Cerebellar nuclear complex (tissue), 1 donor: ENCODE measurements at places on chromosomes 4 and X.
A peak's percentile ranks its signal among the peaks of the same experiment; 100 is the strongest.

DNA sequence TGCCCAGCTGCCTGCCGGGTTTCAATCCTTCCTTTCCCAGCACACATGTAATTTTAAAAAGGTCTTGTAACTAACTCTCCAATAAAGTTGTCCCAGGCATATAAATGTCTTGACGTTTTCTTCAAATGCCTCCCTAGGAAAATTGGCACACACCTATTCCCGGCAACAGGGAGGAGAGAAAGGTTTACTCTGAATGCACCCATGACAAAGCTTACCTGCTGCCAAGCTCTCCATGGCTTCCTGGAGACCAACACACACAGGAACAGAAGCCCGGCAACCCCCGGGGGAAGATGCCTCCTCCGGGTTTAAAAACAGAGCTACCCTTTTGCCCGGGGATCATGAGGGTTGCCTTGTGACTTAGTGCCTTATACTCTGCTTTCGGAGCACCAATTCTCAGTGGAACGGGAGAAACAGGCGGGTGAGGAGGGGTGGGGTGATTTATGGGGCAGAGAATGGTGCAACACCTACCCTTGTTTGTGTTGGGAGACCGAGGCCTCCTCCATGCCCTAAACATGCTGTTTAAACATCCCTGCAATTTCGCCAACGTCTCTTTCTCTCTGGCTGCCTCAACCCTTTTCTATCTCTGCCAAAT lies 4.8 kb upstream of the GYG2 start:
- no peak for DNase-seq

- no peak for DNase-seq
Measured at GRCh38 chr4:55032179-55032578, 93.2 kb downstream of the KDR start.

DNA sequence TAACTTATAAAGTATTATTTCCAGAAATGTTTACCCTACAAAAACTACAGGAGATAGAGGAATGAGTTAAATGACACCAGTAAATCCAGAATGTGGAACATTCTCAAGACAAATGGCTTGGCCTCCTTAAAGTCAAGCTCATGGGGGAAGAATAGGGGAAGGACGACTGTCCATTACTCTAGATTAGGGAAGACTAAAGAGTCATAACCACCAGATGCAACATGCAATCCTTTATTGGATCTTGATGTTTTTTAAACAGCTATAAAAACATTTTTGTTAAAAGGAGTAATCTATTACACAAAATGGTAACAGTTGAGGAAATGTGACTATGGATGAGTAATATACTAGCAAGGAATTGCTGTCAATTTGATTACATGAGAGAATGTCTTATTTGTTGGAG lies 11.1 kb downstream of the ACOT9 start:
- no peak for DNase-seq

GRCh38 chr4:153028535-153028934 lies 92.4 kb downstream of the FHDC1 start:
- no peak for DNase-seq

- no peak for DNase-seq
Measured at GRCh38 chr4:94978904-94979303, 221.1 kb downstream of the BMPR1B start.

- no peak for DNase-seq
Measured at GRCh38 chrX:116204932-116205331, 34.4 kb downstream of the AGTR2 start.

- DNase-seq, result no peak
Measured at GRCh38 chr4:79413032-79413885, 5.2 kb upstream of the GK2 start.

GRCh38 chrX:108699368-108699767 lies 37.0 kb downstream of the IRS4 start:
- no peak for DNase-seq

DNA sequence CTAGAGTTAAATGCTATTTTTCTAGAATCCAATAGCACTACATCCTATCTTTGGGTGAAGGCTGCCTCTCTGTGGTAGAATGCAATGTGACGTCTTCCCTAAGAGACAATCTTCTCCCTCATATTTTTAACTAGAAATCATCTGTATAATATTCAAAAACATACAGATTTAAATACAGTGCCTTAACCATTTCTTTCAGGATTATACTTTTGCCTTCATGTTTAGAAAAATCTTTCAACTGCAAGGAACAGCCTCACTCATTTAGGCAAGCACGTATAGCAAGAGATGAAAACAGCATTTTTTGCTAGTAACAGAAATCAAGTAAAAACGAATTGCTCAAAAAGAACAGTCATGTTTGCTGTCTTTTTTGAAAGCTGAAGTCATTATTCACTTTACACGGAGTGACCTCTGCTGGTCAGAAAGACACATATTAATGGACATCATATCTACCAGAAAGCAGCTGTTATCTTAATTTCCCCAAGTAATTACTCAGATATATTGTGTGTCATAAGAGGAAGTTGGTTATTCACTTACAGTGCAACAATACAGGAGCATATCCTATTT lies 422.3 kb downstream of the STPG2 start:
- DNase-seq, result no peak

- no peak for DNase-seq
Measured at GRCh38 chr4:173535165-173535902, 5.3 kb upstream of the HAND2 start.

DNA sequence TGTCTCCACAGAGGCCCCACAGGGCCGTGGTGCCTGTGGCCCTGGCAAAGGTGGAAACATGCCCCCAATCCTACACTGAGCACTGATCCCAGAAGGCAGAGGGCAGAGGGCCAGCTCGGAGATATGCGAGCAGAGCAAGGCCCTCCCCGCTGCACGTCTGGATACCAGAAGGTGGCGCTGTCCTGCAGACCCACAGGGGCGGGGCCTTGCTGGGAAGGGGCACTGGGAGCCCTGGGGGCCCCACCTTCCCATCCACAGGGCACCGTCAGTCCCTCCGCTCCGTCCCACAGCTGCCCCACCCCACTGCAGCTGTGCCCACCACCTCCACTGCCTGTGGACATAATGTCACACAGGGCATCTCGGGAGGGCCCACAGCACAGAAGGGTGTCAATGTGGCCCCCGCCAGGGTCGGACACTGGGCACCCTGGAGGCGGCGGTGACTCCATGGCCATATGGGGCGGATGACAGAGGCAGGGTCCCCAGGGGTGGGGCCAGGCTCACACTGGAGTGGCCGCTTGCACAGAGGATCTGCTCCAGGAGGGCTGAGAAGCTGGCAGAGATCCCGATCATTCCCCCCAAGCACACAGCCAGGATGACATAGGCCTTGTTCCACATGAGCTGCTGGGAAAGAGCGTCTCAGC lies 4.8 kb downstream of the SLC49A3 start:
- DNase-seq, result no peak

GRCh38 chrX:63327788-63328187 lies 23.3 kb downstream of the SPIN4 start:
- no peak for DNase-seq

DNA sequence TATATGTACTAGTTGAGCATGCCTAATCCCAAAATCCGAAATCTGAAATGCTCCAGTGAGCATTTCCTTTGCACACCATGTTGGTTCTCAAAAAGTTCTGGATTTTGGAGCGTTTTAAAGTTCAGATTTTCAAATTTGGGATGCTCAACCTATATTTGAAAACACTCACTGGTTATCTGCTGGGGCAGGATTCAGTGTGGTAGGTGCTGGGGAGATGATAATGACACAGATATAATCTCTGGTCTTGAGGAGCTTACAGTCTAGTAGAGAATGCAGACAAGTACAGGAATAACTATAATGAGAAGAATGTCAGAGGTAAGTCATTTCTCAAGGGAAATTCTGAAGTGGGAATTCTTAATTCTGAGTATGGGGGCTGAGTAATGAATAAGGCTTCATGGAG lies 59.4 kb upstream of the CITED1 start:
- no peak for DNase-seq

- no peak for DNase-seq
Measured at GRCh38 chr4:55920571-55920970, 28.2 kb upstream of the CEP135 start.

DNA sequence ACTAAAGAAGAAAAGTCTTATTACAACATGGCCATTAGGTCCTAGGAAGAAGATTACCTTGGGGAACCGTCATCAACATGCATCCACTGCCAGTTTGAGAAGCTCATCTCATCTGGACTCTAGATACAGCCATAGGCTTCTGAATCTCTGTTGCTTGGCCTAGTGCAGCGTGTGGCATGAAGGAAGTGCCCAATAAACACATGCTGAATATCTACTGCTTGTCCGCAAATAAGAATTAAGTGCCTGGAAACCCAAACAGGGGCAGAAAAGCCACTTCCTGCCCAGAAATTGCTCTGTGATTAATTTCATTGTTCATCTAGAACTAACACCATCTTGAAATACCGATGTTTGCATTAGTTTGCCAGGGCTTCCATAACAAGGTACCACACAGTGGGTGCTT lies 241.1 kb upstream of the KLF3 start:
- no peak for DNase-seq

- DNase-seq, result no peak
Measured at GRCh38 chrX:107632346-107632745, 4.0 kb downstream of the PRPS1 start.

GRCh38 chrX:48508400-48509244 lies at the start of gene PORCN:
TSS of gene PORCN (plus strand) at chrX:48508992. CDS start at chrX:48509821, 829 bp downstream.
- peak; percentile 12 for DNase-seq

- DNase-seq, result no peak
Measured at GRCh38 chr4:189385579-189385978, 555.1 kb upstream of the FRG1 start.

- DNase-seq, result no peak
Measured at GRCh38 chrX:25287521-25287920, 271.8 kb upstream of the ARX start.

DNA sequence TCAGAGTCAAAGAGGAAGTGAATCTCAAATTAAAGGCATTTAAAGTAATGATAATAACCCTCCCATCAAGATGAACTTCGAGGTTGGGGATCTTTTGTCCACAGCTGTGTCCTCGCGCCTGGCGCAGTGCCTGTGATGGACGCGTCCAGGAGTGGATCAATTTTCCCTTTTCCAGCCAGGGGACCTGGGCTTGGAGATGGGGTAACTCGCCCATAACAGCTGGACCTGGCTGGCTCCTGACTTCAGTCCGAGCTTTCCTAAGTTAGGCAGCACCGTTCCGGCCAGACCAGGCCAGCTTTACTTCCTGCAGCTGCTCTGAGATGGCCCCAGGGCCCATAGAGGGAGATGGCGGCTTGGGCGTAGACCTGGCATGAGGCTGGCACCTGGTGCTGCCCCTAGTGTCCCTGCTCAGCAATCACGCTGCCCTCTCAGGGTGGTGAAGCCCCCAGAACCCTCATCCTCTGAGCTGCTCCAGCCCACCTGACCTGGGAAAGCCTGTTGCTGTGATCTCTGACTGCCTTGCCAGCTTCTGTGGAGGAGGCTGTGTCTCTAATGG lies 23.9 kb downstream of the ADRA2C start:
- no peak for DNase-seq

GRCh38 chr4:151859641-151860040 lies 98.8 kb upstream of the GATB start:
- DNase-seq, result no peak

DNA sequence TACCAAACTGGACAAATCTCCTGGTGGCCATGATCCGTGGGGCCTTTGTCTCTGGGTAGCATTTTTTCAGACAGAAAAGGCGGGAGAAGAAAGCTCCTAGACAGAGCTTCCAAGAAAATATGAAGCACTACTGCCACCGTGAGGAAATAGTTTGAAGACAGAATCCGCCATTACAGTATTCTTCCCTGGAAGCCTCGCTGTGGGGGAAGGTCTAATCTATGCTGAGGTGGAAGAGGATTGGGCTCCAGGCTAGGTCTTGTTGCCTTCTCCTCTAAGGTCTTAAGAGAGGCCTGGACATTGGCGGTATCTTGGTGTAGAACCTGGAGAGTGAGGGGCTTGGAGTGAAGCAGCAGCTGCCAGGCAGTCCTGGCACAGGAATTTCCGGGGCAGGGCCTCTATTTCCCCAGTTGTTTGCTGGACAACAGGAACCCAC lies 218.9 kb downstream of the OR13H1 start:
- no peak for DNase-seq

- no peak for DNase-seq
Measured at GRCh38 chr4:26413582-26413981, 76.7 kb downstream of the CCKAR start.

- peak; percentile 19 for DNase-seq
Measured at GRCh38 chr4:45701621-45702020, 422.2 kb downstream of the GABRG1 start.

- DNase-seq, result no peak
Measured at GRCh38 chr4:99459546-99460042, 24.5 kb upstream of the ADH7 start.

DNA sequence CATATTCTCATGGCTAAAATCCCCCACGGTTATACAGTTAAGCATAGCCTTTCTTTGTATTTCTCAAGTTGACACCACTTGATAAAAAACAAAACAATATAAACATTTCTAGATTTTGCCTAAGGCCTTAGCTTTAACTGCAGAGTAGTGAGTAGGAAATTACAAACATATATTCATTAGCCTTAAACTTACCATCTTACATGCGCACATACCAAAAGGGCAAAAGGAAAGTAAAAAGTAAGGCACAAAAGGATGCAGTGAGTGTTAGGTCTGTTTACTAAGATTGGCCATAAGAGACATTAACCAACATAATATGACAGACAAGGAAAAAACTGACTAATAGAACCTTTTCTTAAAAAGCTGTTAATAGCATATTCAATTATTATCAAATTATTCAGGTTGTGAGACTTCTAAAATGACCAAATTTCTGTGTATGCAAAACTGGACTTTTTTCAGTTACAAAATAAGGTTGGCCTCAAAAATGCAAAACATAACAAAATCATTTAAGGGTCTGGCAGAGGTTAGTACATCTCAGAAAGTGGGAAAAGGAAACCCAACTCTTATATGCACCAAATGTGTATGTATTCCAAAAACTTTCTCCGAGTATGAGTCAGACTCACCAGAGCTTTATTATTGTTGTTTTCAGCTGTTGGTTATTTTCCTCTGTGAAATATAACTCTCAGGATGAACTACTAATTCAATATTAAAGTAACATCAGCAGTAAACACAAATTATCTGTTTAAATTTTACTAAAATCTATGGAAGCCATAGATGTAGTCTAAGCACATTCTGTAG lies 39.9 kb downstream of the SEPSECS start:
- DNase-seq, result no peak

- DNase-seq, result no peak
Measured at GRCh38 chrX:28997706-28998463, 410.6 kb downstream of the IL1RAPL1 start.

DNA sequence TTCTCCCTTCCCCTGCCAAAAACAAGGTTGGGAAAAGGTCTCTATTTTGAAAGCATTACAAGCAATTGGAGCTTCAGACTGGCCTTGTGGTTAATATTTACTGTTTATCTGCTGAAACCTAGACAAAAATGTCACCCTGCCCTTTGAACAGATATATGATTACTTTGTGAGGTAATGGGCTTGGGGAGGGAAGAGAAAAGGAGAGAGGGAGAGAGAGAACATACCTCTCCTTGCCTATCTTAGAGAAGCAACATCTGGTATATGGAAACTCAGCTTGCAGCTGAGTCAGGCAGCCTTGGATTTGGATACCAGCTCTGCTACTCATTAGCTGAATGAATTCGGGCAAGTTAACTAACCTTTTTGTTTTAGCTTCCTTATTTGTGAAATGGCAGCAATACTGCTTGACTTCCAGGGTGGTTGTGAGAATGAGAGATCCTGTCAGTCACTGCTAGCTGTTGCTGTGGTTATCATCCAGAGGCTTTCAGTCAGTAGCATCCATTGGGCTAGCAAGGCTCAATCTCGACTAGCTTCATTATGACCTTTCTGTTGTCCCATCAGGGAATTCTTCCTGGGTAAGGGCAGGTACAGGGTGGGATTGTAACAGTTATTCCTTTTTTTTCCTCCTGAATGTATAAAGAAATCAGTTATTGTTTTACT lies 41.1 kb downstream of the ZFX start:
- no peak for DNase-seq

- DNase-seq, result no peak
Measured at GRCh38 chrX:66051980-66052379, 12.1 kb upstream of the VSIG4 start.

- no peak for DNase-seq
Measured at GRCh38 chr4:153488006-153488891, 22.1 kb downstream of the TMEM131L start.
